Activated CD4-positive, alpha-beta T cell treated with anti-CD3 and anti-CD28 coated beads, Interleukin-2, Interleukin-4, amounts not matched to agents 100 ng/mL and 50 ng/mL, durations not matched to agents 16 hours and 8 hours (primary cell): ENCODE measurements at places on chromosomes 5 and 9.

- DNase-seq = no peak
Observed at GRCh38 chr5:148425808-148426207, 42.0 kb downstream of the FBXO38 start.

DNA sequence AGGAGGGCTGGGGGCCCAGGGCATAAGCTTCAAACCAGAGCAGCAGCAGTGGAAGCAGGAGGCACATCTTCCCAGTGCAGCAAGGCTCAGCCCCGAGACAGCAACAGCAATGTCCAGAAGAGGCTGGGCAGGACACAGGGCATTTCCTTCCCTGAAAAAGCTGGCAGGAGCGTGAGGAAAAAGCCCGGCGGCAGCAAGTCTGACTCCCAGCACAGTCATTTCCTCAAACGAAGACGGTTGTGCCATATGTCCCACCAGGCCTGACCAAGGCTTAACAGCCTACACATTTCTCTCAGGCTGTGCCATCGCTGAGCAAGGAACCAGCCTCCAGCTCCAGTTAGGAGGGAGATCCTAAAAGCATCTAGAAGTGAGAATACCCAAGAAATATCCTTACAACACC lies 74.5 kb downstream of the APTX start:
- DNase-seq = no peak

- DNase-seq = no peak
Observed at GRCh38 chr9:39587844-39588499, 232.5 kb downstream of the SPATA31A1 start.

- no peak for DNase-seq
Observed at GRCh38 chr9:131971482-131972074, 108.1 kb downstream of the MED27 start.
